ENCODE measurements at places on chromosomes 12 and 14.

DNA sequence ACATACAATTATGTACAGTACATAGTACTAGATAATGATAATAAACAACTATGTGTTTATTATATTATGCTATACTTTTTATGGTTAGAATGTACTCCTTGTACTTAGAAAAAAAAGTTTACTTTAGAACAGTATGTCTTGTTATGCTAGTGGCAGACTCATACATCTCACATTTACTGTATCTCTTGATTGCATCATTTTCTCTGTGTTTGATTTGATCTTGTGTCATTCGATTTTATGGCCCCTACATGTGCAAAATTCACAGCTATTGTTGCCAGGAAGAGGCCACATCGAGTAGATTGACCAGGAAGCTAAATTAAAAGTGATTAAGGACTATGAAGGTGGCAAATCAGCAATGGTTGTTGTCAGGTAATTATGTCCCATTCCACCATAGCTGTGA is 153.0 kb downstream of the PCNX1 start:
- peak overlapping the region; percentile 6 for H3K27ac ChIP-seq
- no peak for DNase-seq
- no peak overlapping the region for H3K4me3 ChIP-seq

GRCh38 chr12:79155683-79156082 is 291.1 kb downstream of the SYT1 start:
- no peak overlapping the region for H3K4me3 ChIP-seq
- no peaks in the 10 kb centered on the region for H3K36me3 ChIP-seq
- DNase-seq = no peak
- H3K4me1 ChIP-seq = peaks cover 17% of the 10 kb centered on the region
- H3K27me3 ChIP-seq = no peaks in the 10 kb centered on the region

DNA sequence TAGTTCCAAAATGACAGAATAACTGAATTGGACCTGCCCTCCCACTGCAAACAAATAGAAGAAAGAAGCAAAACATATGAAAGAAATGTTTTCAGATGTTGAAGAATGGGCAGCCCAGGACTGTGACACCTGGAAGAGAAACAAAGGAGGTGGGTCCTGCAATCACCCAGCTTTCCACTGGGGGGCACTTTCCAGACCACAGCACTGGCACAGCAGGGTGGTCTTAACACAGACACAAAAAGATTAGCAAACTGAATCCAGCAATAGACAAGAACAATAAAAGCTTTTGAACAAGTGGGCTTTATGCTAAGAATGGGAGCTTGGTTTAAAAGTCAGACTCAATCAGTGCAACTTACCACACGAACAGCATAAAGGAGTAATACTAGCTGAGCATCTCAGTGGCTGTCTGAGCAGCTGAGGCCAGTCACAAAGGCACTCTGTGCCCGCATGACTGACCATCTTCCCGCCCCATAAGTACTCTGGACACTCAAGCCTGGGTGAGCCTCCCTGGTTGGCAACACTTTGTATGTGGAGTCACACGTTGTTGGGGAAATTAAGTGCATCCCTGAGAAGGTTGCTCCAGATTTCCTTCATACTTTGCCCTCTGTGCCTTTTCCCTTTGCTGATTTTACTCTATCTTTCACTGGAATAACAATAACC is 27.7 kb downstream of the JKAMP start:
- no peak overlapping the region for H3K4me3 ChIP-seq
- no peak for DNase-seq
- no peaks in the 10 kb centered on the region for H3K4me1 ChIP-seq
- H3K36me3 ChIP-seq = no peaks in the 10 kb centered on the region
- H3K27me3 ChIP-seq = peaks cover 7% of the 10 kb centered on the region
- no peak overlapping the region for H3K27ac ChIP-seq

DNA sequence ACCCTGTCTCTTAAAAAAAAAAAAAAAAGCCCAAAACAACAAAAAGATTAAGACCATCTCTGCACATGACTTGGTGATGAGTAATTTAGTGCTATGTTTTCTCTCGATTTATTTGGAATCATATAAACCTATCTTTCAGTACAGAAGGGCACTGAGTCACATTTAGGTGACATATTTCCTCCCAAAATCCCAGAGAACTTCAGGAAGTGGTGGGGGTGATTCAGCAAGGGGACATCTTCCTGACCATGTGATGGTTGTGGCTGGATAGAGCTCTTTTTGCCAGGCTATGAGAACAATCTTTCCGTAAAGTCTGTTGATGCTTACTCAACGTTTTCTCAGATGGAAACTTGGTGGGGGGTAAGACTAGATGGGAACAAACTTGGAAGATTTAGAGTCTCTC is 50.0 kb downstream of the PPFIBP1 start:
- H3K4me1 ChIP-seq = peaks cover 28% of the 10 kb centered on the region
- H3K27me3 ChIP-seq = no peaks in the 10 kb centered on the region
- H3K27ac ChIP-seq = no peak overlapping the region
- peaks cover 10% of the 10 kb centered on the region for H3K36me3 ChIP-seq
- no peak for DNase-seq
- no peak overlapping the region for H3K4me3 ChIP-seq

GRCh38 chr12:121326996-121327674 is 25.1 kb downstream of the ANAPC5 start:
- peaks cover 46% of the 10 kb centered on the region for H3K36me3 ChIP-seq
- no peak overlapping the region for H3K27ac ChIP-seq
- H3K4me3 ChIP-seq = no peak overlapping the region
- no peaks in the 10 kb centered on the region for H3K27me3 ChIP-seq
- no peaks in the 10 kb centered on the region for H3K4me1 ChIP-seq

DNA sequence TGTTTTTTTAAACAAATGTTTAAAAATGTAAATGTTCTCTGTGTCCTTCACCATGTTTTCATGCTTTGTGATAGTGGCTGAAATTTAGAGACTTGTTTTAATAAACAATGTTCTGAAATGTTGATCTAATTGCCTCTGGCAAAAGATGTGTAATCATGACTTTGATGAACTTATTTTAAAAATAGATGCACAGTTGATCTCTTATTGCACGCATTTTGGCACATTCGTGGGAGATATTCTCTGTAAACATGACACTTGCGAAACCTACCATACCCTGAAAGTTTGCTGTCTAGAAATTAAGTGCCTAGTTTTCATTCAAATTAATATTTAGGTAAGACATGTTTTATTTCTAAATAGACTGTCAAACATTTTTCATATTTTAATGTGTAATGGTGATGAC is 119.7 kb upstream of the DNM1L start:
- H3K27me3 ChIP-seq = no peaks in the 10 kb centered on the region
- DNase-seq = no peak
- H3K4me3 ChIP-seq = no peak overlapping the region
- H3K4me1 ChIP-seq = peaks cover 9% of the 10 kb centered on the region
- H3K36me3 ChIP-seq = peaks cover 12% of the 10 kb centered on the region

GRCh38 chr12:84596266-84596665 is 316.3 kb downstream of the SLC6A15 start:
- no peaks in the 10 kb centered on the region for H3K27me3 ChIP-seq
- no peak overlapping the region for H3K27ac ChIP-seq
- no peak overlapping the region for H3K4me3 ChIP-seq
- peaks cover 37% of the 10 kb centered on the region for H3K4me1 ChIP-seq

DNA sequence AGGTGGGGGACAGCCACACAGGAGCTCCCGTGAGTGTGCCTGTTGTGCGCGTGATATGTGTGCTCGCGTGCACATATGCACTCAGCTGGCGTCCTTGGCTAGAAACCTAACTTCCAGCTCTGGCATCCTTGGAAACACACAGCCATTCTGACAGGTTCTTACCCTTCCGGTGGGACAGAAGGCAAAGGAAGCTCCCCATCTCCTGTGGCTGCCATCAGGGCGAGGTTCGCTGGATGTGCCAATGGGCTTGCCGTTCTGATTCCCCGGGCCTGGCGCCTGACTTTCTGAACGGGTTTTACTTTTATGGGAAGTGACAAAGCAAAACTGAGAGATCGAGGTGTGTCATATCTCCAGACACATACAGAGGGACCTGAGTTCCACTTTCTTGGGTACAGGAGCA is 124.7 kb downstream of the PAPOLA start:
- H3K4me1 ChIP-seq = no peaks in the 10 kb centered on the region
- no peak overlapping the region for H3K4me3 ChIP-seq
- no peaks in the 10 kb centered on the region for H3K36me3 ChIP-seq
- H3K27ac ChIP-seq = no peak overlapping the region

GRCh38 chr12:64746663-64747062 is 12.5 kb downstream of the GNS start:
- H3K27me3 ChIP-seq = no peaks in the 10 kb centered on the region
- no peak for DNase-seq
- H3K4me3 ChIP-seq = no peak overlapping the region
- H3K36me3 ChIP-seq = peaks cover 46% of the 10 kb centered on the region
- H3K27ac ChIP-seq = no peak overlapping the region

DNA sequence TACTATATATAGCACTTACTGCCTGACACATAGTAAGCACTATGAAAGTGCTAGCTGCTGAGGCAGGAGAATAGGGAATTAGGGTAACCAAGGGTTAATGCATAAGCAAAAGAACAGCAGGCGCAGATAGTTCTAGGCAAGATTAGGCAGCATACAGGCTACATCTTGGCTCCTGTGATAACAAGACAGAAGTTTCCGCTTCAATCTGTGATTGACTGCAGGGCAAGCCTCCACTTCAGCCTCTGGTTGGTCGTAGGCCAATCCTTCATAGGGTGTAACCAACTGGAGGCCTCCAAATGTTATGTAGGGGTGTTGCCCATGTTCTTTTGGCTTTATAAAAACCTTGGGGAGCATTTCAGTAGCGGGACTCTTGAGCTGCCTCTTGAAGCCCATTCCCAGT is 46.9 kb downstream of the KLHL28 start:
- H3K4me1 ChIP-seq = no peaks in the 10 kb centered on the region
- no peak overlapping the region for H3K4me3 ChIP-seq
- H3K27me3 ChIP-seq = no peaks in the 10 kb centered on the region
- no peak overlapping the region for H3K27ac ChIP-seq
- DNase-seq = no peak
- H3K36me3 ChIP-seq = no peaks in the 10 kb centered on the region

DNA sequence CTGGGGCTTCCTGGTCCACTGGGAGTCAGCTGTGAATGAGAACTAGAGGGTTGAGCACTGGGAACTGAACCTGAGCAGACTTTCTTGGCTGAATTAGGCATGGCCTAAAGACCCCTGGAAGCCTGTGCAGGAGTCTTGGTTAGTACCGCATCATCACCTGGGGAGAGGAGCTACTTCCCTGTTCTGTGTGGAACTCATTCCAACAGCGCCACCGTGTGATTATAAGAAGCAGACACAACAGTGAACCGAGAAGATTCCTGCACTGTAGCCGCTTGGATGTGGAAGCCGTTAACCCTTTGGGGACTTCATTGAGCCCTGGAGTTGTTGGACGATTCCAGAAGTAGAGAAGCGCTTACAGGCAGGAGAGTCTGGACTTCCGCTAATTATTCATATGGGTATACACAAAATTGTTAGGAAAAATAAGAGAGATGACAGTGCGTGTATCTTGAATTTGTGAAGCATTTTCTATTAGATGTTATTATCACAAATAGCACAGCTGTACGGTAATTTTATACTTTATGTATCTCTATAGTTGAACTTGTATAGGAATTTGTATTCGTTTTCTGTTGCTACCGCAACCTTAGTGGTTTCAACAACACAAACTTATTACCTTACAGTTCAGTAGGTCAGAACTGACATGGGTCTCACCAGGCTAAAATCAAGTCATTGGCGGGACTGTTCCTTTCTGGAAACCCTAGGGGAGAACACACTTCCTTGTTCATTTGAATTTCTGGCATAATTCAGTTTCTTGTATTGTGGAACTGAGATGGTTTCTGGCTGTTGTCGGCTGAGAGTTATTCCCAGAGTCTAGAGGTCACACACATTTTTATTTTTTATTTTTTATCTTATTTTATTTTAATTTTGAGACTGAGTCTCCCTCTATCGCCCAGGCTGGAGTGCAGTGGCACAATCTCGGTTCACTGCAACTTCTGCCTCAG is 100.7 kb downstream of the C2CD5 start:
- no peak overlapping the region for H3K27ac ChIP-seq
- H3K36me3 ChIP-seq = no peaks in the 10 kb centered on the region
- DNase-seq = peak; percentile 66
- peaks cover 5% of the 10 kb centered on the region for H3K4me1 ChIP-seq
- peaks cover 10% of the 10 kb centered on the region for H3K27me3 ChIP-seq
- H3K4me3 ChIP-seq = no peak overlapping the region

- no peak for DNase-seq
- peaks cover 20% of the 10 kb centered on the region for H3K36me3 ChIP-seq
- H3K27ac ChIP-seq = no peak overlapping the region
- no peak overlapping the region for H3K4me3 ChIP-seq
- no peaks in the 10 kb centered on the region for H3K27me3 ChIP-seq
Observed at GRCh38 chr14:63605041-63605532, 36.6 kb downstream of the WDR89 start.

DNA sequence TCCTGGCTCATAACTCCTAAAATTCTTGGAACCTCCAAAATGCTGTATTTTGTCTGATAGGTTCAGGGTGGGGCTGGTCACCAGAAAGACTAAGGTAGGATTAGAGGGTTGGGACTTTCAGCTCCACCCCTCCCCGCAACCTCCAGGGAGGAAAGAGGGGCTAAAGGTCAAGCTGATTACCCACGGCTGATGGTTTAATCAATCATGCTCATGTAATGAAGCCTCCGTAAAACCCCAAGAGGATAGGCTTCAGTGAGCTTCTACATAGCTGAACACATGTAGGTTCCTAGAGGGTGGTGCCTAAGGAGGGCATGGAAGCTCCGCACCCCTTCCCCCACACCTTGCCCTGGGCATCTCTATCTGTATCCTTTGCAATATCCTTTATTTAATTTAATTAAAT is 60.0 kb downstream of the DGLUCY start:
- no peak for DNase-seq
- no peak overlapping the region for H3K27ac ChIP-seq
- no peak overlapping the region for H3K4me3 ChIP-seq
- H3K4me1 ChIP-seq = peaks cover 6% of the 10 kb centered on the region
- H3K27me3 ChIP-seq = no peaks in the 10 kb centered on the region

GRCh38 chr12:91920276-91920675 is 225.4 kb downstream of the BTG1 start:
- no peak overlapping the region for H3K4me3 ChIP-seq
- no peak for DNase-seq
- no peaks in the 10 kb centered on the region for H3K27me3 ChIP-seq
- H3K36me3 ChIP-seq = no peaks in the 10 kb centered on the region
- H3K27ac ChIP-seq = no peak overlapping the region

DNA sequence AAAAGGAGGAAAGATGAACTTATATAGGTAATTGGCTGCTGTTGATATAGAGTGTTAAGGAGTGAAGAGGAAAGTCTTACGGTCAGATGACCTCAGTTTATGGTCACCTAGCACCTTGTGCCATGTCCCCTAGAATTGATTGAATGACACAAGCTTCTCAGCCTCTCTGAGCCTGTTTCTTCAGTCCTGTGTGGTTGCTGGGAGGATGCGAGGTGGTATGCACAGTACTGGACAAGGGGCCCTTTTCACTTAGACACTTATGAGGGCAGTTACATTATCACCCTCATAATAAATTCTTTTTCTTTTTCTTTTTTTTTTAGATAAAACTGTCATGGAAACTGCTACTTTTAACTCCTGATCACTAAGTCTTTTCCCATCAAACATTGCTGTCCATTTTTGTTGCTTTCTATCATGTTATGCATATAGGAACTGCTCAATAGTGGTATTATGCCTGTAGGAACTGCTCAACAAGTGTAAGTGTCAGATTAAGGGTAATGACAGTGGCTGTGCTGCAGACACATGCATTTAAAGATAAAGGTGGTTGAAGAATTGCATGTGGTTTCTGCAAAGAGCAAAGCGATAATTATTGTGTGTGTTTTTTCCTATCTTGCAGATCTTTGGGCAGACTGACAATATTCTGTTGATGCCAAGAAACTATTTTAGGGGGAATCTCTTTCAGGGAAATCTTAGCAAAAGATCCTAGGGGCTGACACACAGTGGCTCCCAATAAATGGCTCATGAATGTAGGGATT is 11.6 kb downstream of the ANO6 start:
- no peak overlapping the region for H3K4me3 ChIP-seq
- DNase-seq = no peak
- H3K4me1 ChIP-seq = peaks cover 28% of the 10 kb centered on the region
- no peak overlapping the region for H3K27ac ChIP-seq
- peaks cover 5% of the 10 kb centered on the region for H3K36me3 ChIP-seq

Data from mesothelial cell of epicardium (in vitro differentiated cells).